ENCODE measurements at places on chromosomes 2 and 18.
A peak's percentile ranks its signal among the peaks of the same experiment; 100 is the strongest.

GRCh38 chr18:47067648-47068047, 32.2 kb upstream of the ELOA2 start:
- no peak for DNase-seq

- no peak for DNase-seq
Measured at GRCh38 chr2:231621051-231621879, 28.6 kb downstream of the TEX44 start.

- DNase-seq = no peak
Measured at GRCh38 chr2:6077585-6077984, 385.4 kb downstream of the SOX11 start.

GRCh38 chr2:128867936-128868636, 549.4 kb upstream of the HS6ST1 start:
- DNase-seq = no peak

DNA sequence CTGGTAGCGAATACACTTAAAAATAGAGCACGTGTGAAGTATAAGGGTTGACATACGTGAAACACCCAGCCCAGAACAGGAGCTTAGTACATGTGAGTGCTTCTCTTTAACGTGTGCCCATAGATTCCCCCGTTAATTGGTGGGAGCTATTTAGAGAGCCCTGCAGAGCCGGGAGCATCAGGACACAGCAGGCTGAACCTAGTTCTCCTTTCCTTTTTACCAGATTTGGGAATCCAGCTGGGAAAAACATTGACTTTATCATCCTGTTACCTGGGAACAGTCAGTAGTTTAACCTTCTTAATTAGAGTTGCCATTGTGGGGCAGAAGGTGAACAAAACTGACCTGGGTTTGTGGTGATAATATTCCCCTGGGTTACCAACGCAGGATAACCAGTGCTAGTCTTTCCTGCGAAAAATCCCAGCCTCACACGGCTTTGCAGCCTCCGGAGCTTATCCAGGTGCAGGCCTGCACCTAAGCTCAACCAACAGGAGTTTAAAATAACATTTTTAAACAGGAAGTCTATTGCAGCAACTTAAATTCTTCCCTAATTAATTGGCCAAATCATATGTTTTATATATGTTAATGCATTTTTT, 78.1 kb upstream of the SPTBN1 start:
- DNase-seq = no peak

- no peak for DNase-seq
Measured at GRCh38 chr2:520663-521340, 156.4 kb downstream of the TMEM18 start.

DNA sequence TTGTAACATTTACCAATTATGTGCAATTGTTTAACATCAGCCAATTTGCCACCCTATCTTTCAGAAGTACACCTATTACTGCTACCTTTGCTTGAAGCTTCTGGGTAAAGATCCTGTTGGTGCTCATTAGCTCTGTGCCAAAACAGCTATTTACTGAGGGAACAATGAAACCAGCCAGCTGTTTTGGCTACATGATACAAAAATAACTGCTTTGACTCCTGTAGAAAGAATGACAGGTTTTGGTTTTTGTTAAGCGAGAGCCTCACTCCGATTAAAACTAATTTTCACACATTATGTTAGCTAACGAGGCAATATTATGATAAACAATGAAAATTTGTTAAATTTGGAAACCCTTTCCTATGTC, 907.0 kb downstream of the EPHA4 start:
- no peak for DNase-seq

- DNase-seq = no peak
Measured at GRCh38 chr2:2229626-2230432, 101.2 kb downstream of the MYT1L start.

- DNase-seq = no peak
Measured at GRCh38 chr2:207516206-207516605, 13.6 kb upstream of the CREB1 start.

GRCh38 chr2:126809340-126809739, 89.3 kb upstream of the TEX51 start:
- DNase-seq = no peak

- DNase-seq = no peak
Measured at GRCh38 chr2:118223511-118223991, 135.3 kb downstream of the INSIG2 start.

- no peak for DNase-seq
Measured at GRCh38 chr2:229297247-229297646, 26.2 kb upstream of the PID1 start.

DNA sequence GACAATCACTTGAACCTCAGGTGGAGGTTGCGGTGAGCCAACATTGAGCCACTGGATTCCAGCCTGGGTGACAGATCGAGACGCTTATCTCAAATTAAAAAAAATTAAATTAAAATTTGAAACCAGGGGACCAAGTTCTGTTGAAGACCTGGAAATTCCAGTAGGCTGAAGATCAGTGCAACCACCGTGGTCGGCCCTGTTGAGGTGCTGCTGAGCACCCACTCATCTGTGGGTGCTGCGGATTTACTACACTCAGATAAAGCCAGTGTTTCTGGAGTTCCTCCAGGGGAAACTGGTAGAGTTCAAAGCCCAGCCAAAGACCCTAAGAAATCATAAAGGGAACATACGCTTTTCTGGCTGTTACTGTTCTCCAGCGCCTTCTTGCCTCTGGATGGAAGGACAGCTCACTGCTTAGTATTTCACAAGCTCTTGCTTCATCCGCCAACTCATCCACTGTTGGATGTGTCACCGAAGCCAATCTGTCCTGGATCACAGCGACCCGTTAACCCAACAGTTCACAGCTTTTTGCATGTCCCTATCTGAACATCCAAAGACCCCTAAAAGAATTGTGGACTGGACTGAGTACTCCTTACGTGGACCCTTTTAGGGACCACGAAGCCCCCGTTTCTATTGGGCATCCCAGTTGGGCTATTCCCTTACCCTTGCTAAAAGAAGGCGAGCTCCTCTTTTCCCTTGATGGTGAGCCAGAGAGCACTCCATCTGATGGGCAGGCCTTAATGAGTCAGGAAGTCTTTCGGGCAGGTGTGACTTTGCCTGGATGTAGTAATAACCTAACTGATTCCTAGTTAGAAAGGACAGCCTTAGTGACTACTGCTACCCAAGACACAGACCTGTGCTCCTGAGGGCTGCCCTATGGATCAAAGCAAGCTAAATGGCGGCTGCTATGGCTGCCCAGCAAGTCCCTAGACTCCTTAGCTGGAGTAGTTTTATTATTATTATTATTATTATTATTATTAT, 6.0 kb upstream of the ALPP start:
- no peak for DNase-seq

DNA sequence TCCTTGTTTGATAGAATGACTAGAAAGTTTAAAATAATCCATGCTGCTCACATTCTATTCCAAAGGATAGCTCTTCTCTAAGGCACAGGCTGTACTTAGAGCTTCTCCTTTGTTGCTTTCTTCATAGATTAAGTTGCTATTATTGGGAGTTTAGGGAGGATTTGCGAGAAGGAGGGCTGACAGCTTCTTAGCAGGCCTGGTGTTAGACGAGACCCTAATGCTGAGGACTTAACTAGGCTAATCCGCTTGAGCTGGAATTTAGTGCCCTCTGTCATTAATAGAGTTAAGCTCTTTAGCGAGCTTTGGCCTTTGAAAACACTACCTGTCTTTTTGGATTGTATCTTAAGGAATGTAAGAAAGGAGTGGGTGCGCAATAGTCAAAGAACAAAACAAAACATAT, 81.3 kb downstream of the MOGAT1 start:
- no peak for DNase-seq

DNA sequence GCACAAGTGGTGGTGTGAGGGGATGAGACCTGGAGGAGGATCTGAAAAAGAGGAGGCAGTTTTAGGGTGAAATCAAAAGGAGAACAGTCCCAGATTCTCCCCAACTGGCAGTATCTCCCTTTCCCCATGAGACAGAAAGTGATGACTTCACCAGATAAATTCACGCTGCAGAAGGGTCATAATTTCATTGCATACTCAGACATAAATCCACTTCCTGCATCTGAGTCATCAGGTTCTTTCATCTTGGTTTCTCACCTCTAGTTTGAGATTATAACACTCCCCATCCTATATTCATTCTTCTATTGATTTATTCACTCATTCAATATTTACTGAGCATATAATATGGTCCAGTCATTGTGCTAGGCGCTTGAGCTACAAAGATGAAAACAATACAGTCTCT, 64.7 kb downstream of the CCDC148 start:
- DNase-seq = no peak

DNA sequence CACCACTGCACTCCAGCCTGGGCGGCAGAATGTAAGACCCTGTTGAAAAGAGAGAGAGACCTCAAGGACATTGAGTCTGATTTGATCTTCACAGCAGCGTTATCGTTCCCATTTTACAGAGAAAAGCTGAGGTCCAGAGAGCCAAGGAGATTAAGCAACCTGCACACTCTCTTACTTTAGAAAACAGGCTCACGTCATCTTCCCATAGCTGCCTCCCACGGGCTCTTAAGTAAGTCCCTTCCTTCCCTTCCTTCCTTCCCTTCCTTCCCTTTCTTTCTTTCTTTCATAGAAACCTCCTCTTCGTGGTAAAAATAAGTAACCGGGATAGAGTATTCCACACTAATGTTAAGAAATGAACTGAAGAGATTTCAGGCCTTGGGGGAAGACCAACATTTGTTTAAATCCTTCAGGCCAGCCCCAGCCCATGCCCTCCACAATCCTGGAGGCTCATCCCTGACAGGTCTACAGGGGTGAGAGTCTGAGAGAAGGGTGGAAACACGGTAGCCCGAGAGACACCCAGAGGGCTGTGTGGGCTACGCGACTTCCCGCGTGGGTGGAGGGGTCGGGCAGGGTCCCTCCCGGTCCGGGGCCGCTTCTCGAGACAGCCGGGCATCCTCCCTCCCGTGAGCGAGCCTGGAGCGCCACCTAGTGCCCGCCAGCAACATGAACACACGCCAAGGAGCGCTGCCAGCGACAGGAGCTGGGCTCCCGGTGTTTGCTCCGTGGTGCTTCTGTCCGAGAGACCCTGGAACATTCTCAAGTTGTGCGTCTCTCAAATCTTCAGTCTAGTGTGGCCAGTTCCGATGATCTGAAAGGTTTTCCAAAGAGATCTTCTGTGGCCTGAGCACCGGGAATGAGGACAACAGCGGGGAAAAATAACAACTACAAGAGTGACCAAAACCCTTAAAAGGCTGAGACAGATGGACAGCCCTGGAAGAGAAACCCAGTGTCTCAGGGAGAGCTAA, 160.3 kb downstream of the INO80D start:
- DNase-seq = peak; percentile 37

DNA sequence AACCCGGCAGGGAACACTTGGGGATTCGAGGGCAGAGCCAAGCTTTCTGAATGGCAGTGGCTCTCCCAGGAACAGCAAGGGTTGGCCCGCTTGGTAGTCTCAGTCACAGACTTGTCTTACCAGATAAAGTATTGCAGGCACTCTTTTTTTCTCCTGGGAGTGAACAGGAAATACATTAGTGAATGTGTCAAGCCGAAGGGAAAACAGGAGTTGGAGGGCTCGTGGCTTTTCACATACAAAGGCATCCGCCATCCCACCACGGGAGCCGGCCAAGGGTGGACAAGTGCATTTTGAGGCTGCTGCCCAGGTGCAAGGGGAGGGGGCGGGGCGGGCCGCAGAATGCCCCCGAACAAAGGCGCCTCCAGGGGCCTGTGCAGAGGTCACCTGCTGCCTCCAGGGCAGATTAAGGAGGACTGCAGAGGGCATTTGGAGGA, 163.3 kb upstream of the SIX3 start:
- no peak for DNase-seq

DNA sequence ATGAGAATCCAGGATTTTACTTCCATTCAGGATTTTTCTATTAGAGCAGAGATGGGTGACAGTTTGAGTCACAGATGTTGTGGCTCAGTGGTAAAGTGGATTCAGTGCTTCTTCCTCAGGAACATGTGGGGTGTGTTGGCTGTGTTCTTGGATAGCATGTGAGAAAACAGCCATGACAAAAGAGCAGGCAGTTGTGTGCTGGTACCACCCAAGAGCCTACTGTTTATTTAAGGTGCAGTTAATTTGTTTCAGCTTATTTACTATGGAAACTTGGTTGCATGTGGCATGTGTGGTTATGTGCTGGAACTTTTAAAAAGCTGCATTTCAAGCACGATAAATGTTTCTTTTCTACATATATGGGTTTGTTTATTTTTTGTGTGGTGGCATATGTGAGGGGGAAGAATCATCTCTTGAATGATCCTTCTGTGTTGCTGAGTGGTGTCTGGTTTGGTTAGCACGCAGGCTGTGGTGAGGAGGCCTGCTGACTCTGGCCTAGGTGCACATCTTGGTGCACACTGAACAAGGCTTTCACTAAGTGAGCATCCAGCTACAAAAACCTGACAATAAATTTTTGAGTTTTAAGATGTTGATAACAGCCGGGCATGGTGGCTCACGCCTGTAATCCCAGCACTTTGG, 67.3 kb downstream of the SPTBN1 start:
- DNase-seq = no peak

DNA sequence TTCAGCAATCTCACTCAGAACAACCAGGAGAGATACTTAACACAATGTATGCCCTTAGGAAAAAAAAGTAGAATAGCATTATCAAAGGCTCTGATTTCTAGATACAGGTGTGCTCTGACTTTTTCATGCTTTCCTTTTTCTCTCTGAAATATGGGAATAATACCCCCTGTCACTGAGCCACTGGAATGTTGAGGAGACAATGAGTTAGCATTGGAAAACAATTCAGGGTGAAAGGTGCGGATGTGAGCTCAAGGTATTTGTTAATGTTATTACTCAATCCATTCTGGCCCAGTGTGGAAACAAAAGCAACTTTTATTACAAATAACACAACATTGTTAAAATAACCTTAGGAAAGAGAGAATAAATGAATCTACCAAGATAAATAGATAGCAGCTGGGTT, 228.0 kb downstream of the IKZF2 start:
- DNase-seq = no peak

GRCh38 chr18:63439334-63439733, 17.1 kb upstream of the VPS4B start:
- peak; percentile 19 for DNase-seq

DNA sequence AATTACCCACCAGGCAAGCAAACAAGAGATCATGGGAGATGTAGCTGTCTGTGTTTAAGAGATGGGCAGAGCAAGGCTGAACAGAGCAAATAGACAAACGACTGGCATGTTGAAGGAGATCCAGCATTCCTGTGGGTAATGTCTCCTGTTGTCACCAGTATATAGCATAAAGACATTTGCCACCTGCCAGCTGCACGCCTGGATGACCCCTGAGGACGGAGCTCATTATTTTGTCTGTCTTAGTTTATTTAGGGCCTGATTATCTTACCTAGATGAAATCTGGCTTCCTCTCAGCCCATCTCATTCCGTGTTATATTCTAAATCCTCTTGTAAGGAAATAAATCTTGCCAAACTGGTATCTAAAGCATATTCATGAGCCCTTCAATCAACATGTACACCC, 510.3 kb upstream of the LINC00305 start:
- no peak for DNase-seq

GRCh38 chr18:7273301-7273921, 42.5 kb downstream of the LRRC30 start:
- peak; percentile 66 for DNase-seq

- DNase-seq = no peak
Measured at GRCh38 chr2:70115646-70116442, 28.6 kb downstream of the PCBP1 start.

All from GDM1 (cell line).